Hepatocyte (in vitro differentiated cells): ENCODE measurements at places on chromosomes 5 and 9.
A peak's percentile ranks its signal among the peaks of the same experiment; 100 is the strongest.

- H3K27me3 ChIP-seq: peaks cover 7% of the 10 kb centered on the region
- no peak overlapping the region for H3K27ac ChIP-seq
- no peaks in the 10 kb centered on the region for H3K4me1 ChIP-seq
- no peak overlapping the region for H3K4me3 ChIP-seq
- H3K36me3 ChIP-seq: no peaks in the 10 kb centered on the region
These were observed 306.3 kb downstream of the TLE4 start for GRCh38 chr9:79877943-79878602.

- no peaks in the 10 kb centered on the region for H3K36me3 ChIP-seq
- H3K27ac ChIP-seq: peak overlapping the region; percentile 94
- peaks cover 36% of the 10 kb centered on the region for H3K4me1 ChIP-seq
- no peak overlapping the region for H3K4me3 ChIP-seq
- H3K27me3 ChIP-seq: no peaks in the 10 kb centered on the region
These were observed 2.5 kb downstream of the IL11RA start for GRCh38 chr9:34654323-34655051.

DNA sequence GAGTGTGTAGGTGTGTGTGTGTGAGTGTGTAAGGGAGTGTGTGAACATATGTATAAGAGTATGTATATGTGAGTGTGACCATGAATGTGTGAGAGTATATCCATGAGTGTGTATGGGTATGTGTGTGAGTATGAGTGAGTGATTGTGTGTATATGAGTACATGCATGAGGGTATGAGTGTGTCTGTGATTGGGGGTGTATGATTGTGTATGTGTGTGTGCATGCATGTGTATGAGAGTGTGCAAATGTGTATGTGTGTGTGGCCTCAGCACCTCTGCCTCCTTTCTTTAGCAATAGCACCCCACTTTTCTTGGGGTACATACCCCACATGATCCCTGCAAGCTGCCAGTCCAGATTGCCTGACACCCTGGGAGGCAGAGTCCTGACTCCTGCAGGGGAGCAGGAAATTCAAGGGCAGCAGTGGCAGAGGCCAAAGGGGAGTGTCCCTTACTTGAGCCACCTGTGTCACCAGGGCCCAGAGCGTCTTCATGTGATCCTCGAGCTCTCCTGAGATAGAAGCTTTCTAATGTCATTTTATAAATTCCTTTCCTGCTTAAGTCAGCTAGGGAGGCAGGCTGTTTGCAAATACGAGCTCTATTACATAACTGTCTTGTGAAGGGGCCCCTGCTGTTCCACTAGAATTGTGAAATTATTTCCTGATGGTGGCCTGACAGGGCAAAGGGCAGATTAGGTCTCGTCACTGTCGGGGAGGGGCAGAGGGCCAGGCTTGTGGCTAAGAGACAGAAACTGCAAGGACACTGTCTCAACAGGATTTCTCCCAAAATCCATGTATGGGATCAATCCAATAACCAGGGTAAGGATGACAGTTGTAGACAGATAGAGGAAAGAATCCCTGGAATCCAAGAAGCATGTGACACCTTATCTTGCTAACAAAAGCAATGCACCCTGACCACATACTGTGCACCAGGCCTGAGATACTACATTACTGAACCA lies 389.1 kb downstream of the GADD45G start:
- no peaks in the 10 kb centered on the region for H3K27me3 ChIP-seq
- peak overlapping the region; percentile 63 for H3K27ac ChIP-seq
- peaks cover 29% of the 10 kb centered on the region for H3K4me1 ChIP-seq
- no peaks in the 10 kb centered on the region for H3K36me3 ChIP-seq
- no peak overlapping the region for H3K4me3 ChIP-seq
- DNase-seq: peak; percentile 77

DNA sequence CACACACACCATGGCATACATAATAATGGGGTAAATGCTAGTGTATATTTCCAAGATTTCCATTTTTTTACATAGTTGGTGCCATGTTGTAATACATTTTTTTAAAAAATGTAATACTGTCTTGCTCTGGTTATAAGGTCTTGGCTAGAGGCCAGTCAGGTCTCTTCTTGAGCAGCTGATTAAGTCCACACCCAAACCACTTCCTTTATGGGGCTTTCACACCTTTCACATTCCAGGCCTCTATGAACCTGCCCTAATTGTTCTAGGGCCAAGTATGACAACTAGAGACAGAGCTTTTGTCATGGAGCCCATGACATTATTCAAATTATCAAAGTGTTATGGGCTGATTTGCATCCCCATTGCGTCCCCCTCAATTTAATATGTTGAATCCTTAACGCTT lies 495.6 kb upstream of the CTNND2 start:
- no peak overlapping the region for H3K4me3 ChIP-seq
- no peak for DNase-seq
- no peak overlapping the region for H3K27ac ChIP-seq
- H3K27me3 ChIP-seq: no peaks in the 10 kb centered on the region

DNA sequence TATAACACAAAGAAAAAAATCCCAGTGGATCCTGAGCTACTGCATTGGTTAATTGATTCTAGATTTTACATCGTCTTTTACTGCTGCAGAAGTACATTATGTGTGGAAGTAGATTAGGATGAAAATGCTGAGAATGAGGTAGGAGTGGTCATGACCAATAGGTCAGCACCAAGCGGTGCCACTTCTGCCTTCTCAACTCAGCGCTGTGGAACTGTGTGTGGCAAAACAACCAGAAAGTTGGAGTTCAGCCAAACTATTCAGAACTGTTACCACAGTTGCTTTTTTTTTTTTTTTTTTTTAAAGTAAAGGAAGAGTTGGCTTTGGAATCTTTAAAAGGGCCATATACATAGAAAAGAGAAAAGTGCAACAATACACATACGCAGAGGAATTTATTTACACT lies 24.2 kb downstream of the POU5F2 start:
- DNase-seq: peak; percentile 46
- no peaks in the 10 kb centered on the region for H3K36me3 ChIP-seq
- no peak overlapping the region for H3K27ac ChIP-seq
- H3K4me3 ChIP-seq: no peak overlapping the region
- H3K4me1 ChIP-seq: peaks cover 8% of the 10 kb centered on the region

DNA sequence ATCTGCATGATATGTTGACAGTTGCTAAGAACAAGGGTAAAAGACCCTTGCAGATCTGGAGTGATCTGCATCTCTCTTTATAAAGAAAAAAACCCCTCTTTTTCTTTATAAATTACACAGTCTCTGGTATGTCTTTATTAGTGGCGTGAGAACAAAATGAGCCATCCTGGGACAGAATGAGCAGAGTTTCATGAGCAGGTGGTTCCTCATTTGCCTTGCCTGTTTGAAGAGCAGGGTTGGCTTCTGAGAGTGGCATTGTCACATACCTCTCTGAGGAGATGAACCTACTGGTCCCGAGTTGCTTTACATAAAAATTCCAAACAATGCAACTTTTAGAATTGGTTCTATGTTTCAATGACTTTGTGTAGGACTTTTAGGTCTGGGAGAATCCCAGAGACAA lies 94.3 kb downstream of the INSYN2B start:
- H3K36me3 ChIP-seq: no peaks in the 10 kb centered on the region
- H3K4me1 ChIP-seq: no peaks in the 10 kb centered on the region
- no peak for DNase-seq
- H3K27me3 ChIP-seq: peaks cover 2% of the 10 kb centered on the region
- no peak overlapping the region for H3K4me3 ChIP-seq
- H3K27ac ChIP-seq: no peak overlapping the region

DNA sequence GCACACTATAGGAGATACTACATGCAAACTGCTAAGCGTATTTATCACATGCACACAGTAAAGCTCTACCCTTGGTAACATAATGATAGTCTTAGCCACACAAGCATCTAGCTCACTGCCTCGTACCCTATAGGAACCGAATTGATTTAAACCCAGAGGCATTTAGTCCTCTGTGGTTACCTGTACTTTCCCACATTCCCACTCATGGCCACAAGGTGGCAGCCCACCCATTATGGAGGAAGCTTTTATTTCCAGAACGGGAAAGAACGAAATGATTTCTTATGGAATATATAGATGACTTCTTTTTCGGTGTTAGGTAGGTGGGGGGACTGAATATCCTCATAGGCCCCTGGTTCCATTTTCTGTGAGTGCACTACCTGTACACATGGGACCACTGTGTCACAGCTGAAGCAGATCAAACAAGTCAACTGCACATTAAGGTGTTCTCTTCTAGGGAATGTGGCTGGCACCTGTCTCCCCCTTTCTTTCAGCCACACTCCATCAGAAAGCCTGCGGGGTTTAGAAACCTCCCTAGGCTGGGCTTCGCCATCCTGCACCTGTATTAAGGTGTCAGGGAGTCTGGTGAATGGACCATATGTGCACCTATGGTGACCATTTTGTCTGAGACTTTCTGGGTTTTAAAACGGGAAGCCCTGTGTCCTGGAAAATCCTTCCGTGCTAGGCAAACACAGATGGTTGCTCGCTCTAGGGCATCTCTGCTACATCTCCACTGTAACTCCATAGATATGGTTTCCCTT lies 313.2 kb downstream of the SLIT3 start:
- H3K27ac ChIP-seq: no peak overlapping the region
- no peaks in the 10 kb centered on the region for H3K27me3 ChIP-seq
- no peak overlapping the region for H3K4me3 ChIP-seq
- no peaks in the 10 kb centered on the region for H3K36me3 ChIP-seq
- DNase-seq: peak; percentile 80

- no peaks in the 10 kb centered on the region for H3K27me3 ChIP-seq
- no peaks in the 10 kb centered on the region for H3K36me3 ChIP-seq
- no peak overlapping the region for H3K27ac ChIP-seq
- no peak overlapping the region for H3K4me3 ChIP-seq
- no peaks in the 10 kb centered on the region for H3K4me1 ChIP-seq
These were observed 161.5 kb upstream of the NR4A3 start for GRCh38 chr9:99660191-99660636.
